ENCODE measurements at places on chromosomes 7 and 10.

- no peak for DNase-seq
Measured at GRCh38 chr10:44045020-44045419, 339.9 kb downstream of the CXCL12 start.

- no peak for DNase-seq
Measured at GRCh38 chr10:10699427-10699826, 318.2 kb upstream of the CELF2 start.

DNA sequence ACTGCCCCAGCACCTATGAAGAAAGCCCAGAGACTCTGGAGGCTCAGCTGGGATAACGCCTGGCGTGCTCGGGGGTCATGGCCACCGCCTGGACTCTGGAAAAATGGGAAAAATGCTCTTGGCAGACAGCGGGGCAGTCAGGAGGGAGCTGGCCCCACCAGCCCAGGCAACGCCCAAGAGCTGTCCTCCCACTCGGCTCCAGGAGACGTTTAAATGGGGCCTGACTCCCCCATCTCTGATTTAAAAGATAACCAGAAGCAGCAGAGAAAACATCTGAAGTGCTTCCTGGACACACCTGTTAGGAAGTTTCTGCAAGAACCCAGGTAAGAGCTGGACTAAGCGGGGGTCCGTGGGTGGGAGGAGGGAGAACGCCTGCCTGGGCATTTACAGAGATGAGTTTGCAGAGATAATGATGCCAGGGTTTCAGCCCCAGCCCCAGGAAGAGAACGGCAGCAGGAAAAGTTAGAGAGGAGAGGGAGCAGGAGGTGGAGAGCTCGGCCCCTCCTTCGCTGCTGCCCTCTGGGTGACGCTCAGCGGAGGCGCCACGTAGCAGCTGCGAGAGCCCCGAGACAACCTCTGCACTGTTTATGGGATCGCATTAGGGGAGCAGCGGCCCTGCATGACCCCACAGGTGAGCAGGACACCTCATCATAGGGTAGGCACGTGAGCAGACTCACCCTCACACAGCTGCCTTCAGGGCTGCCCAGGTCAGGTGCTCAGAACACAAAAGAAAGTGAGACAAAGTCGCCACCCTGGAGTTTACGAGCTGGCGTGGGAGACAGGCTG, 83.5 kb upstream of the INSIG1 start:
- DNase-seq: no peak

GRCh38 chr7:151679881-151680612, 160.4 kb upstream of the RHEB start:
- DNase-seq: no peak

DNA sequence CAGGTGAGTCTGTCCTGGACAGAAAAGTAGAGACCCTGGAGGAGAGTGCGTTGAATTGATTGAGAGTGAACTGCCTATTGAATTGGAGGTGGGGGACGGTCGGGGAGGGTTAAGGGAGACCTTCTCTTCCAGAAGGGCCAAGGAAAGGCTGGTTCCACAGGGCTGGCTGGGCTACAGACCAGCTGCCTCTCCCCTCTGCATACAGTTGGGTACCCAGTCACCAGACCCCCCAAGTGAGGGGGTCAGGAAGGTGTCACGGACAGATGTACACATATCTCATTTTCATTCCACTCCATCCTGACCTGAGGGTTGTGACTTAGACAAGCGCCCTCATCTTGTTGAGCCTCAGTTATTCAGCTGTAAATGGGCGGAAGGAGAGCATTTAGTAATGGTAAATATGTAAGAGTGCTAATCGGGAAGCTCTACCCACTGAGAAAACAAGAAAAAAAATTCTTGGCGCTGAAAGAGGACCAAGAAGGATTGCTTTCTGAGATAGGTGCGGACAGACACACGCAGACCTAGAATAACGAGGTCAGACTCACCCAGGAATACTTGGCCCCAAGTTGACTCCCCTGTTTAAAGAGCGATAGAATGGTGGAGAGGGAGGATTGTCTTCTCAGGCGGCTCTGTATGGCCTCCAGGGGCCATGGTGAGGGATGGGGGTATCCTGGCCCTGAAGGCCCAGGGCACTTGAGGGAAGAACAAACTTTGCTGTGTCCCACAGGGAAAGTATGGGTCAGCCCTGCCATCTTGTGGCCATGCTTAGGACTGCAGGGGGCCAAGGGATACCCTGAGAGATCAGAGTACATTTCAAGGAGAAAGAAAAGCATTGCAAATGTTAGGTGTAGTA, 7.2 kb upstream of the MBL2 start:
- no peak for DNase-seq

GRCh38 chr7:135990258-135990657, 13.1 kb upstream of the MTPN start:
- DNase-seq: no peak
